ENCODE measurements at places on chromosomes 5 and 9.

DNA sequence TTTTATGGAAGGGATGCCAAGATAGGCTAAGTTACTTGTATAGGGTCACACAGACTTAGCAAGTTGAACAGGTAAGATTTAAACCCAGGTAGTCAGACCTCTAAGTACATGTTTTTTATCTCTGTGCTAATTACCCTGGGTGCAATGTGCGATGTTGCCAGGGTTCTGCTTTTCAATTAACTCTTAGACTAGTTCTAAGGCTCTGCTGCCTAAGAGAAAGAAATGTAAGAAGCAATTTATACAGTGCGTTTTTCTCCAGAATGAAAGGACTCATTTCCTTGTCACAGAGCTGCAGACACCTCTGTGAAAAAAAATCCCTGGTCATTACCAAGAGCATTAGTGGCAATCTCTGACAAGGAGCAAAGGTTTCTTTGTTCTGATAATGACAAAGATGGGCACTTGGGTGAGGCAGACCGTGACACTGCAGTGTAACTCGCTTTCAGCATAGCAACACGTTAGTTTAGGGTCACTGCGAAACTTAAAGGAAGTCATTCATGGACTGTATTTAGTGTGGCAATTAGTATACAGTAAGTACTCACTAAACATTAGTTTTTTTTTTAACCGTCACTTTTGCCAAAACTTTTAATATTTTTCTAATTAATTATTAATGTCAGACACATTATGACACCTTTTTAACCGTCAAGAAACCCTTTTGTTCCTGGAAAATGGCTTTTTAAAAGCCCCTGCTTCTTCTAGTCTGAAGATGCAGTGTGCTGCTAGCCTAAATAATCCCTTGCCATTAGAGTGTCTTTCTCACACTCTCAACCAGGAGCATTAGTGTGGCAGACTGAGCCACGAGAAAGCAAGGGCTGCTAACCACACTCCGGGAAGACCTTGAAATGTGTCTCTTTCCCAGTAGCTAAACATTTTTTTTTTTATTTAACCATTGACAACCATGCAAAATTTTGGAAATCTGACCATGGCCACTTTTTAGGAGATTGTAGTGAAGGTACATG lies 520.0 kb upstream of the C9orf72 start:
- DNase-seq = no peak

DNA sequence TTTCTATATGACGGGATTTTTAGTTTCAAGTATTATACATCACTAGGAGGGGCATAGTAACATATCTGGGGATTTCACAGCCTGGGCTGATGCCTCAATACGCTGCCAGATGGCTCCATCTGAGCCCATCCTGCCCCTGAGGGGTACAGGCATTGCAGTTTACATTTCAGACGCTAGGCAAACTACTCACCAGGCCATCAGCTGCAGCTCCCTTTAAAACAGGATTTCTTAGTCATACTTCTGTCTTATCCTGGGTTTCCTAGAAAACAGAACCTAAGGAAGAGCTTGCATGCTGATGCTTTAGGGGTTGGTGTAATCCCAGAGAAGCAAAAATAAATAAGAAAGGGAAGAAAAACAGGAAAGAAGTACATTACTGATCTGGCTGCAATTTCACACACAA lies 372.8 kb upstream of the PIK3R1 start:
- no peak for DNase-seq

DNA sequence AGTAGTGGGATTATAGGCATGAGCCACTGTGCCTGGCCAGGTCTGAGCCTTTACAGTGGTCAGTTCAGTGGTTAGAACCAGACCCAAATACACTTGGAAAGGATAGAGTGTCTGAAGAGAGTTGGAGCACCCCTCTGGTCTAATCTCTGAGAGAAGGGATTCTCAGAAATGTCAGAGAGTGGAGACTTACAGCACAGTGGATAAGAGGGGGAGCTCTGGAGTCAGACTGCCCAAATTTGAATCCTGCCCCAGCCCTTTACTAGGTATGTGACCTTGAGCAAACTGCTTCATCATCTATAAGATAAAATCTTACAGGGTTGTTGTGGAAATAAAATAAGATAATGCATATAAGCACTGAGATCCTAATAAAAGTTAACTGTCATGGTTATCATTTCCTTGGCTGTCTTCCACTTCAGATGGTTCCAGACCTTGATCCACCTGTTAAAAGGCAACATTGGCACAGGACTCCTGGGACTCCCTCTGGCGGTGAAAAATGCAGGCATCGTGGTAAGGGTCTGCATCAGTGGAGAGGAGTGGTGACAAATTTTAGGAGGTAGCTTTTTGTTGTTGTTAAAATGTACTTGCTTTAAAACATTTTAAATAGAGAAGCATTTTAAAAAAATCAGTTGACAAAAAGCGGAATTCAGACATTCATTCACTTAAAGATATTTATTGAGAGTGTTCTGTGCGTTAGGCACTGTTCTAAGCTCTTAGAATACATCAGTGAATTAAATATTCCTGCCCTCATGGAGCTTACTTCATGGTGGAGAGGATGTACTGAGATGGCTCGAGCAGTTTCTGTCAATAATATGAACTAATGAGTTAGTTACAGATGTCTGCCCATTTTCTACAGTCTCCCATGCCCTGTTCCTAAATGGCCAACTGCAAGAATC lies 16.0 kb downstream of the SLC36A1 start:
- DNase-seq = no peak

DNA sequence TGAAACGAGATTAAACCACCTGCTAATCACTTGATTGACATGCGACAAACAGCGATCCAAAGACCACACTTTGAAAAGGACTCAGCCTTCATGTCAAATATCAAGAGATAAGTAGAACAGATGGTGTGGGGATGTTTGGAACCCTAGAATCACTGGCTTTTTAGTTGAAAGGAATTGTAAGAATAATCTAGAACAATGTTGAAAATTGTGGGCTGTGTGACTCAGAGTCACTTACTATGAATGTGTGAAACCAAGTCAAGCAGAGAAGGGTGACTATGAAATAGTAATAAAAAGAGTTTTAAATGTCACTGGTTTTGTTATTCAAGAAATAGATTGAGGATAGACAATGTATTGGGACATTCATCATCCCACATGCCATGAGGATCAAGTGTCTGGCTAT lies 14.1 kb upstream of the C1QTNF3 start:
- DNase-seq = no peak

DNA sequence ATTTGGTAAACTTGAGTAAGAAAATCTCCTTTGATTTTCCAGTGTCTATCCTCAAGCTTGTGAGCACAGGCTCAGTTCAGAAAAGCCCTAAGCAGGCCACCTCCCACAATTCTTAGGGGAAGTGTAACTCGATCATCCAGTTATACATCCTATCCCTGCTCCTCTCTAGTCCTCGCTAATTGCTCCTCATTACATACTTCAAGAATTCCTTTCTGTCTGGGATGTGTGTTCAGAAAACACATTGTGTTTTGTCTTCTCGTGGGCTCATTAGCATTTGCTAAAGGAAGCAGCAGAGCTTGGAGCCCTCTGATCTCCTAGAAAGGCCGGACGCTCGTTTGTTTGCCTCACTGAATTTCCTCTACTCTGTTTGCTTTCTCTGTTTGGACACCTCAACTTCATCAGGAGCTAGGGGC lies 268.2 kb upstream of the RFX3 start:
- no peak for DNase-seq
